Osteoblast (primary cell): ENCODE measurements at places on chromosomes 1 and 21. TPM values are rescaled to one million over a fixed set of nuclear protein-coding genes. Genes with fewer than 3 reads are reported as not detected.

Gene LPGAT1
- 43.4 and 60.4 TPM in 2 replicates for total RNA-seq

Gene ASCL5
- total RNA-seq, result not detected in 2 replicates

Gene MOB3C
- 8.3 and 8.7 TPM in 2 replicates for total RNA-seq

Gene HSF2BP
- 1.8 and 2.1 TPM in 2 replicates for total RNA-seq

DNA sequence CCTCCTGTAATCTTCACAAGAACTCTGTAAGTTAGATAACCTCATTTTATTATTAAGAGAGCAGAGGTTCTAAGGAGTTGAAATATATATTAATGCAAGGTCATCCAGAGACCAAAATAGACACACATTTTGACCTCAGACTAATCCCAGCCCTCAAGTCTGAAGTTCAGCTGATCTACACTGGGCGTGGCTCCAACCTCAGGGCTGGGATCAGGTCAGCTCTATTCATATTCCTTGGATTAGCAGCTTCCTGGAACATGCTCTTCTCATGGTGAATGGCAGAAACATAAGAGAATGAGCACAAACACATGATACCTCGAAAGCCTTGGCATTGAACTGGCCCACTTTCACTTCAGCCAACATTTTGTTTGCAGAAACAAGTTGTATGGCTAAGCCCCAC is 200.8 kb upstream of the ST6GALNAC5 start:
- no peaks in the 10 kb centered on the region for H3K4me1 ChIP-seq
- H3K36me3 ChIP-seq, result no peaks in the 10 kb centered on the region
- no peaks in the 10 kb centered on the region for H3K27me3 ChIP-seq
- no peak for DNase-seq
- no peak overlapping the region for H3K27ac ChIP-seq
- no peak overlapping the region for H3K4me3 ChIP-seq

GRCh38 chr21:29347274-29347681 is 48.6 kb downstream of the BACH1 start:
- H3K4me3 ChIP-seq, result no peak overlapping the region
- DNase-seq, result no peak
- H3K27ac ChIP-seq, result peak overlapping the region; percentile 83
- H3K27me3 ChIP-seq, result no peaks in the 10 kb centered on the region
- H3K4me1 ChIP-seq, result peaks cover 66% of the 10 kb centered on the region
- H3K36me3 ChIP-seq, result peaks cover 35% of the 10 kb centered on the region

DNA sequence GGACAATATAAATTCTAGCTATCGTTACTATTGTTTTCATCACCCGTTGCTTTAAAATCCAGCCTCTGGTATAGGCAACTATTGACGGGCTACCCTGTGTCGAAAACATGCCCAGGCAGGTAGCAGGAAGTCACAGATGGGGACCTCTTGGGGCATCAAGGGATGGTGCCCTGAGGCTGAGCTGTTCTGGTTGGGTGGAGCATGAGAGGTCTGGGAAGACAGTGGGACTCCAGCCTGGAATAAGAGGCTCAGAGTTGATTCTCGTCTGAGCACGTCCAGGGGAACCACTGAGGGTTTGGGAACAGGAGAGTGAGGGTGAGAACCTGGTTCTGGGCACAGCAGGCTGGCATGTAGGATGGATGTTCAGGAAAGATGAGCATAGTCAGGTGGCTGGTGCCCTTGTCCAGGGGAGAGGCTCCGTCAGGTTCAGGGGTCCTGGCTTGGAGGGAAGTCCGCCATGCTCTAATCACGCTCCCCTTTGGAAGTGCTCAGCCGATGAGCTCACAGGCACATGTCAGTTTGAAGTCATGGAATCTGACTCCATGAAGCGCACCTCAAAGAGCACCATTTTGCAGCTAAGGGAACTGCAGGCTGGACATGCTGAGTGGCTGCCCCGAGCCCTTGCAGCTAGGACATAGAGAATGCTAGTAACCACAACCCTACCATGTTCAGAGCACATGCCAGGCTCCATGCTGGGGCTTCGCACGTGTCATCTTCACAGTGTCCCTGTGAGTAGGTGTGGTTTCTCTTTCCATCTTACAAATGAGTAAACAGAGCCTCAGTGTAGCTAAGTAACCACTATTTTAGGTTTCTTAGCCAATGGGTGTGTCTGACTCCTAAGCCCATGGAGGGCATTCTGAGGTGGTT is 21.0 kb downstream of the PCSK9 start:
- no peak overlapping the region for H3K27ac ChIP-seq
- peak; percentile 89 for DNase-seq
- H3K4me1 ChIP-seq, result peaks cover 7% of the 10 kb centered on the region
- no peak overlapping the region for H3K4me3 ChIP-seq
